ENCODE measurements at places on chromosomes 16 and 17.

DNA sequence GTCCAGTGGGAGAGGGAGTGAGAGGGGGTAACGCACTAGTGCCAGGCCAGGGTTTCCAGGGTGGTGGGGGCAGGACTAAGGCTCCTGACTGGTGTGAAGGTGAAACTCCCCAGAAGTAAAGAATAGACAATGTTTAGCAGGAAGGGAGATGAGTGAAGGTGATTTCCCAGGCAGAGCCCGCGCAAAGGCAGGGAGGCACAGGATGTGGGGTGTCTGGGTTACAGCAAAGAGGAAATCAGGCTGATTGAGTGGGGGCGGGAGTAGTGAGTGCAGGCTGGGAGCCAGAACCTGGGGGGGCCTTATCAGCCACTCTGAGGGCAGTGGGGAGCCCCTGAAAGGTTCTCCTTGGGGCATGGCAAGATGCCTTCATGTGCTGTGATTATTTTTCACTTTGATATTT is 167.5 kb downstream of the UTP18 start:
- DNase-seq: no peak

GRCh38 chr16:51166541-51166940 is 15.5 kb upstream of the SALL1 start:
- no peak for DNase-seq

GRCh38 chr16:898761-899682 is 71.8 kb downstream of the LMF1 start:
- DNase-seq: no peak

GRCh38 chr17:43737722-43738121 is 20.9 kb downstream of the SOST start:
- DNase-seq: peak; percentile 51

GRCh38 chr16:21957714-21958346 is 4.7 kb downstream of the UQCRC2 start:
- DNase-seq: no peak

GRCh38 chr16:88651276-88651988 is 579 bp upstream of the CYBA start:
- no peak for DNase-seq

- DNase-seq: no peak
Observed at GRCh38 chr16:64749346-64749745, 372.5 kb downstream of the CDH11 start.

GRCh38 chr17:65041518-65041917 is 15.0 kb downstream of the GNA13 start:
- no peak for DNase-seq
